NCI-H187 (cell line): ENCODE measurements at places on chromosomes 4 and X.

GRCh38 chr4:139492429-139492828 lies 38.5 kb downstream of the RAB33B start:
- no peak for DNase-seq

GRCh38 chr4:6709230-6710114 lies at the start of gene MRFAP1L1:
MRFAP1L1 (minus strand) TSS chr4:6709865; CDS start chr4:6709629, 236 bp downstream.
- peak; percentile 93 for DNase-seq

DNA sequence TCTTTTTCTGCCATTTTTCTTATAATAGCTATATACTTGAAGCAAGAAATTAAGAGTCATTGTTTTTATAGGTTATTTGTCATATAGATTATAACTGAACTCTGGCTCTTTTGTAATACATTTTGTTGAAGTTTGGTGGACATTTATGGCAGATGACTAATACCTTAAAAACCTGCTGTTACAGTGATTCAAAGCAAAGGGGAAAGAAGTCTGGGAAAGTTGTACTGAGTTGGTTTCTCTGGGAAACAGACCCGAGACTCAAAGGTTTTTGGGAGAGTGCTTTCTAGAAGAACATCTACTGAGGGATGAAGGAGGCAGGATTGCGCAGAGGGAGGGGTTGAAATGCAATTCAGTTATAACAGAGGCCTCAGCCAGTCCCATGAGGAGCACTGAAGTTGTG lies 35.9 kb downstream of the NAP1L5 start:
- no peak for DNase-seq

DNA sequence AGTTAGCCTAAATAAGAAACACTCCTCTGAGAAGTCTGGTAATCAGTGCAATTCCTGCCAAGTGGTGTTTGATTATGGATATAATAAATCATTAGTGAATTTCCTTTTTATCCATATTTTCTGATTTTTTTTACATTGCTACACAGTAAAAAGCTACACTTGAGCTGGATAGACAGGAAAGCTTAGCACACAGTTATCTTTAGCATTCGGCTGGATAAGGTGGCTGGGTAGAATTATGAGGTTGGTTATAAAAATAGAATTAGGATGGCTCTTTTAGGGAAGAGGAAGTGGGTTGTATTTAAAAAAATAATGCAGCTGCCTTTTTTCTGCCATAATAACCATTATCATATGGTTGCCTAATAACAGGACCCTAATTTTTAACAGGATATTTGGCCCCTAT lies 460.6 kb downstream of the NAF1 start:
- no peak for DNase-seq

- no peak for DNase-seq
Measured at GRCh38 chr4:23877758-23878229, 12.1 kb downstream of the PPARGC1A start.

- no peak for DNase-seq
Measured at GRCh38 chr4:166017804-166018203, 144.8 kb downstream of the TLL1 start.

- no peak for DNase-seq
Measured at GRCh38 chrX:140091125-140091886, 126.0 kb upstream of the CXorf66 start.

GRCh38 chr4:110202024-110202423 lies 3.6 kb upstream of the ELOVL6 start:
- DNase-seq = no peak

- no peak for DNase-seq
Measured at GRCh38 chrX:103791228-103791627, 14.6 kb downstream of the PLP1 start.

DNA sequence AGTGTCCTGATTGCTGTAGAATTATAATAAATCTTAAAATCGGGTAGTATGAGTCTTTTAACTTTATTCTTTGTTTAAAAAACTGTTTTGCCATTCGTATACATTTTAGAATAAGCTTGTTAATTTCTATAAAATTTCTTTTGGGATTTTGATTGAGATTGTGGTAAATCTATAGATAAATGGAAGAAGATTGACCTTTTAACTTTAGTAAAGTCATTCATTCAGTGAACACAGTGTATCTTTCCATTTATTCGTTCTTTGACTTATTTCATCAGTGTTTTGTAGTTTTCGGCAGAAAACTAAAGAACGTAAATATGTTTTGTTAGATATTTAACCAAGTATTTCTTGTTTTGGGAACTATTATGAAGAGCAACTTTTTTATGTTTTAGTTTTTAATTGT lies 38.9 kb downstream of the DRD5 start:
- no peak for DNase-seq

- no peak for DNase-seq
Measured at GRCh38 chrX:12881914-12882313, 15.0 kb downstream of the TLR7 start.

GRCh38 chr4:24322511-24322910 lies 261.8 kb downstream of the DHX15 start:
- no peak for DNase-seq
